Activated CD4-positive, CD25-positive, alpha-beta regulatory T cell treated with anti-CD3 and anti-CD28 coated beads, Interleukin-2, amount 50 U/mL, for 72 hours (primary cell): ENCODE measurements at places on chromosomes 4 and X.

DNA sequence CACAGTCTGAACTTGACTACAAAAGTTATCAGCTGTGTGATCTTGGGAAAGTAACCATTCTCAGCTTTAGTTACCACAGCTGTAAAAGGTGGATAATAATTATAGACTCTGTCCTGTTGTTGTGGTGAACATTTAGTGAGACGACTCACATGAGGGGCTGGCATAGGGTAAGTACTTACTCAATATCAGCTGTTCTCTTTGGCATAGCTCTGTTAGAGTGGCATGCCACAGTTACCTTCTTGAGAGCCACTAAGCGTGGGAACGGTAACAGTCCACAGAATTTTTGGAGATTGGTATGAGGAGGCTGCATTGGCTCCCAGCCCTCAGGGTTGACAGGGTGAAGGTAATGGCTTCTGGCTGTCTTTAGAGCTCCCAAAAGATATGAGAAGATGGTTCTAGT lies 13.2 kb upstream of the HAND2 start:
- DNase-seq: no peak

DNA sequence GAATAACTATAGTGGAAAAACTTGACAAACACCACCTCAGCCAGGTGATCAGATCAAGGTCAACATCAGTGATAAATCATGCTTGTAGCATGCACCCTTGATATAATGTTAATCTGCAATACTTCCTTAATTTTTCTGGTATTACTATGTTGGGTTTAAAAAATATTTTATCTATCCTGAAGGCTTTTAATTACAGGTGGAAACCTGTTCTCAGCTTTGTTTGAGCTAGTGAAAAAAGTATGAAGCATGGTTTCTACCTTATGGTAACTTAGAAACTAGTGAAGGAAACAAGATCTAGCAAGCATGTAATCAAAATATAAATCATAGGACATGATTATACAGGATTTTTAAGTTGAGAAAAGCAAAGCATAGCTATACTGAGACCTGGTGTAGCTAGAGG lies 26.6 kb downstream of the MAOA start:
- no peak for DNase-seq

DNA sequence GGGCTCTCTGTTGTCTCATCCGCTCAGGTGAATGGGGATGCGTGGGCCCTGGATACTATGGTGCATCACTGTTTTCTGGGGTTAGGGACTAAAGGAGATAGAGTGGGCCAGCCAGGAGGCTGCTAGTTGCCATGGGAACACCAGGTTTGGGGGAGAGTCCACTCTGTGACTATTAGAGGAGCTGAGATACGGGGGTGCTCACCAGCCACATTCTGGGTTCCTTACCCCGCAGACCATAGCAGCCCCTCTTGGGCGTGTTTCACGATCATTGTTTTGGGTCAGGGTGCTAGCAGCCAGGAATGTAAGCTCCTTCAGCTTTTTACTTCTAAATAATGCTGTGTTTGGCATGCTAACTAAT lies 4.6 kb downstream of the EFNB1 start:
- no peak for DNase-seq

- DNase-seq: no peak
These were observed 33.9 kb downstream of the PCDH7 start for GRCh38 chr4:30754021-30754420.

DNA sequence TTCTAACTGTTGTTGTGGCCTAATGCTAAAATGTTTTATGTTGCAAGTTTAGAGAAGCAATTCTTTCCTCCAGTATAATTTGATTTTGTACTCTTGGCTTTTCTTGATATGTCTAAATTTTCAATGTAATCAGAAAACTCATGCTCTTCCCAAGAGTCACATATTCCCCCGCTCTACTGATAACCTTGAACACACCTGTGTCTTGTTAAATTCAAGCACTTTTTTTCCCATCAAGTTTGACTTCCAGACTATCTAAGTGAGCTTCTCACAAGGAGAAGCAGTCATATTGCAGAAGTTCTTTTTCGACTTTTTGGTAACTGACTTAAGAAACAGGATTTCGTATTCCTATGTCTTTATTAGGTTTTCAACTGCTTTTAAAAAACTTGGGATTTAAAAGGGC lies 7.4 kb upstream of the ADH4 start:
- no peak for DNase-seq

DNA sequence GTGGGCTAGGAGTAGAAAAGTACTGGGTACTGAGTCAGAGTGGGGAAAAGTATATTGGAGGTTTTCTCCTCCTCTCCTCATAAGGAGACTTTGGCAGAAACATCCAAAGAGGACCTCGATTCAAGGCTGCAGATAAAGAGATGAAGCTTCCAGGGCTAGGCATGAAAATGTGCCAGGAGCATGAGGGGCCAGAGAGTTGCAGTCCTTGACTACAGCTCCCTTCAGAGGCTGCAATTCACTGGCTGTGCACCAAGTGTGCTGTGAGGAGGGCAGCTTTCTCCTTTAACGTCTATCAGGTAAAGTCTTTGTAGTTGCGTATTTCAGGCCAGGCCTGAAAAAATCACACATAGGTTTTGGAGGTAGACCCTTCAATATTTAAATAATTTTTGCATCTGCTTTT lies 174.9 kb upstream of the VEGFC start:
- no peak for DNase-seq

DNA sequence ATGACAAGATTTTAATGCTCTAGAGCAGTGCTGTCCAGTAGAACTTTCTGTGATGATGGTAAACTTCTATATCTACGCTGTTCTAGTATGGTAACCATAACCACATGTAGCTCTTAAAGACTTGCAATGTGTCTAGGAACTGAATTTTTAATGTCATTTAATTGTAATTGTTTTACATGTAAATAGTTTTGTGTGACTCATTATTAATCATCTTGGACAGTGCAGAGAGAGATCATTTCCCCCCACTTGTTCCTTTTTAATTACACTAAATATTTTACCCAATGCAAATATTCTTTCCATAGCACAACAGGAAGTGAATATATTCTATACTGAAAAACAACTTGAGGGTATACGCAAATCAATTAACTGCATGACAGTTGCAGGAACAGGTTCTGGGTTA lies 5.8 kb downstream of the ATG4A start:
- DNase-seq: no peak

DNA sequence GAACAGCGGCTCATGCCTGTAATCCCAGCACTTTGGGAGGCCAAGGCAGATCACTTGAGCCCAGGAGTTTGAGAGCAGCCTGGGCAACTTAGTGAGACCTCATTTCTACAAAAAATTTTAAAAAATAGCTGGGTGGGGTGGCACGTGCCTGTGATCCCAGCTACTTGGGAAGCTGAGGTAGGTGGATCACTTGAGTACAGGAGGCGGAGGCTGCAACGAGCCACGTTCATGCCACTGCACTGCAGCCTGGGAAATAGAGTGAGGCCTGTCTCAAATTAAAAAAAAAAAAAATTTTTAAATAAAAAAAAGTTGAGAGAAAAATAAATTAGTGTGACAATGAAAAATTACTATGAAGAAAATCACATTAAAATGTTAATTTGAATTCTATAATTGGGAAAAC lies 10.5 kb downstream of the VEGFC start:
- no peak for DNase-seq

- no peak for DNase-seq
These were observed 9.3 kb upstream of the TBC1D14 start for GRCh38 chr4:6900181-6900812.

GRCh38 chr4:121243485-121243884 lies 79.4 kb upstream of the TNIP3 start:
- DNase-seq: no peak

DNA sequence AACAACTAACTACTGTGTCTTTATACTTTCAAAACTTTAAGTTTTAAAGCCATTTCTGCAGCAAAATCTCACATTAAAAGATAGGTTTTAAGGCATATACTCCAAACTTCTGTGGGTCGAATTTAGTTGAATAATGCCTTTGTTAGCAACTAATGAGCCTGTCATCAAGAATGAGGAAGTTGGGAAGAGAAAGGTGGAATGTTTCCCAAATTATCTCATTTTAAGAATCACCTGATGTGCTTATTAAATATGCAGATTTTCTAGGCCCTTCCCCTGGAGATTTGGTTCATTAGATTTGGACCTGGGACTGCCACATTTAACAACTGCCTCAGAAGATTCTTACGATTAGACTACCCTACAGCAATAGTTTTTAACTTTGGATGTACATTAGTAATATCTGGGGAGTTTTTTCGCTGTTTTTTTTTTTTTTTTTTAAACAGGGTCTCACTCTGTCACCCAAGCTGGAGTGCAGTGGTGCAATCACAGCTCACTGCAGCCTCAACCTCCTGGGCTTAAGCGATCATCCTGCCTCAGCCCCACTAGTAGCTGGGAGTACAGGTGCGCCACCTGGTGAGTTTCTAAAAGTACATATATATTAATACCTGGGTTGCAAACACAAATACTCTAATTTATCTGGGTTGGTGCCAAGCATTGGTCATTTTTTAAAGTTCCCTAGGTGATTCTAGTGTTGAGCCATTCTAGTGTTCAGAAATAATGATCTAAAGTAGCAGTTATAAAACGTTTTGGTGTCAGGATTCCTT lies 16.1 kb upstream of the TASL start:
- DNase-seq: no peak

- DNase-seq: no peak
These were observed 506.1 kb downstream of the RPA4 start for GRCh38 chrX:97389761-97390192.

DNA sequence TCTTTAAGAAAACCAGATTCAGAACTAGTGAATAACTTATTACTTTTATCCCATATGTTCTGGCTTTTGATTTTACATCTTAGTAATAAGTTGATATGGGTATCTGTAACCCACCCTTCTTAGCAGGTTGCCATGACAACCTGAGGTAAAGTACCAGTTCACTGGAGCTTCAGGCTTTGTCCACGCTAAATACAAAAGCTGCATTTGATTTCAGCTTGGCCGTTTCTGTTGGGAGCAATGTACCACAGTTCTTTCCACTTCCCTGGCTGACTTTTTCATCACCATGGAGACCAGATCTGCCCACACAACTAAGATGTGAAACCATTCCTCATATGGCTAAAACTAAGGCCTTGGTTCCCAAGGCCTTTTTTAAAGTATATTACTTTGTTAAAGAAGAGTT lies 26.1 kb downstream of the KLHL34 start:
- DNase-seq: no peak

- no peak for DNase-seq
These were observed 142.9 kb downstream of the ADGRA3 start for GRCh38 chr4:22372986-22373385.
